ENCODE measurements at places on chromosomes 1 and 21. TPM values are rescaled to one million over a fixed set of nuclear protein-coding genes. Genes with fewer than 3 reads are reported as not detected.

The ZBTB37 gene
- total RNA-seq, result 1.3 TPM

The TCEA3 gene
- total RNA-seq, result 0.46 TPM

The AGBL4 gene
- total RNA-seq, result not detected

The CHIT1 gene
- total RNA-seq, result not detected

The NVL gene
- total RNA-seq, result 19.9 TPM

The ESRRG gene
- total RNA-seq, result not detected

The BRDT gene
- not detected for total RNA-seq

The FCRL5 gene
- total RNA-seq, result 0.03 TPM
